ENCODE measurements at places on chromosomes 5 and 9. TPM values are rescaled to one million over a fixed set of nuclear protein-coding genes. Genes with fewer than 3 reads are reported as not detected.

DNA sequence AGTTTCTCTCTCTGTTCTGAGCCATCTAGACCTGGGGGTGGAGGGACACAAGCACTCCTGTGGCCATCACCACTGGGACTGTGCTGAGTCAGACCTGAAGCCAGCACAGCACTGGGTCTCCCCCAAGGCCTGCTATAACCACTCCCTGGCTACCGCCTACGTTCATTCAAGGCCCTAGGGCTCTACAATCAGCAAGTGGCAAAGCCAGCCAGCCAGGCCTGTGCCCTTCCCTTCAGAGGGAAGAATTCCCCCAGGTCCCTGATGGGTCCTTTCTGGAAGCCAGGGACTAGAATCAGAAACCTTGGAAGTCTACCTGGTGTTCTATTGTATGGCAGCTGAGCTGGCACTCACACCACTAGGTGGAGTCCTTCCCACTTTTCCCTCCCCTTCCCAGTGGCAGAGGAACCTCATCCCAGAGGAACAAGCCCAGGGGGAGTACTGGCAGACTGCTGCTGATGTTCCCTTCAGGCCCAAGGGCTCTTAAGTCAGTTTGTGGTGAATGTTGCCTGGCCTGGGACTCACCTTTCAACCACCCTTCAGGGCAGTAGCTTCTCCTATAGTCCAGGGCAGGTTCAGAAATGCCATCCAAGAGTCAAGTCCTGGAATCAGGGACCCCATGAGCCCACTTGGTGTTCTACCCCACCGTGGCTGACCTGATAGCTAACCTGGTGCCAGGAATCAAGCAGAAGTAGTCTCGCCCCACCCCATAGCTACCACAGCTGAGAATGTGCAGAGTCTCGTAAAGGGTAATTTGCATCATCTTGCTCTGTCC, 20.0 kb downstream of the JMY start:
- no peak for DNase-seq

DNA sequence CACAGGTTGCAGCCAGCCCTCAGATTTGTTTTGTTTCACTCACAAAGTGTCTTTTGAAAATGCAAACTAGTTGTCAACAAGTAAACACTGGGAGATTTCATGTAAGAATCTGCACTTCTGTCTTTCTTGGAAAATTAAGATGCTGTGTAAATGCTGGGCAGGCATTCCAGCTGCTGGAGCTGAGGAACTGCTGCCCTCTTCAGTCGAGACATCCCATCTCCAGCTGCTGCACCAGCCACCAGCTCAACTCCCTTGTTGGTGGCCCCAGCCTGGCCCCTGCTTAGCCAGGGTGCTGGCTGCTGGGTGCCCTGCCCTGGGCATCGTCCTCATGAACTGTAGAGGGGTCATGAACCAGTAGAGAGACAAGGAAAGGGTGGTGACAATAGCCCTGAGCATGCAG, 33.1 kb upstream of the AFAP1L1 start:
- DNase-seq, result no peak

The RFX3 gene
- 22.4 TPM for total RNA-seq

DNA sequence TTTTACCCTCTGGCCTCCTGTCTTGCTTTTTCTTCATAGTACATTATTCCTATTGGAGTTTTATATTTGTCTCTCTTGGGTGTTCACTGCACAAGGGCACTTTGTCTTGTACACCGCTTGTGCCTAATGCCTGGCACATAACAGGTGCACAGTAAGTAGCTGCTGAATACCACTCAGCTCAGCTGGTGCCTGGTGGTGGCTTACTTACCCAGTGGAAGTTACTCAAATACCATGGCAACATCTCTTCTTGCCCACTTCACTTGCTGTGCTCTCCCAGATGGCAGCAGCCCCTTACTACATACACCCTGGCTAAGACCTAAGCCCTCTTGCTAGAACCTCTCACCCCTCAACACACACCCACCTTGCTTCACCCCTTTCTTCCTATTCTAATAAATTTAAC, 11.3 kb upstream of the SKP1 start:
- no peak for DNase-seq

- DNase-seq, result no peak
Measured at GRCh38 chr5:175321927-175322532, 122.0 kb downstream of the DRD1 start.

GRCh38 chr9:2248768-2249265, 233.7 kb downstream of the SMARCA2 start:
- DNase-seq, result no peak

The PRKAA1 gene
- 103 TPM for total RNA-seq

DNA sequence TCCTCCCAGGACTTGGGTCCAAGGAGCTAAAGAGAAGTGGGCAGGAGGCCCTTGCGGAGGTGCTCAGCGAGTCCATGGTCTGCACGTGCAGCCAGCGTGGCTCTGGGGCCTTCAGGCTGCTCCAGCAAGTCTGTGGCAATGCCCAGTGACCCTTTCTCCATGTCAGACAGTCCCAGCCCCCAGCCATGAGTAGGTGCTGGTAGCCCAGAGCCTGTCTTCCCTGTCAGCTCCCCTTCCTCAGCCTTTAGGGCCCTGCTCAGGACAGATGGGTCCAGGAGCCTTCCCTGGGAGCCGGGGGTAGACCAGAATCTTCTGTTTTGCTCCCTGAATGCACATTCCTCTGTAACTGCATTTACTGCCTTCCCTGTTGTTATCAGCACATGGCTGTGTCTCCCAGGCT, 147.2 kb upstream of the IRX2 start:
- no peak for DNase-seq

DNA sequence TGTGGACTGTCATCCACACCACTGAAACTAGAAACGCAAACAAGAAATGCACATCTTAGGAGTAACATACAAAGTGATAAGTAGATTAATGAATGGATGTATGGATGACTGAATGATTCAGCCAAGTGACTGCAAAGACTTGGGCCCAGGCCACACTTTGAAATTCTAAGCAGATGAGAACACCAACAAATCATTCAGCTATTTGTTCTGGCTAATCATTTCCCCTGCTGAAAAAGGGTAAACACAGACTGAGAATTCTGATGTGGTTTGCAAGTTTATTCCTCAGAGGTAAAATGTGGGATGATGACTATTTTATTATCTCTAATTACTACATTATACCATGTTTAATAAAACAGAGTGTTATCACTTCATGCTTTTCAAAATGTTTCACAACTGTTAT, 163.2 kb upstream of the ADAMTS16 start:
- no peak for DNase-seq

DNA sequence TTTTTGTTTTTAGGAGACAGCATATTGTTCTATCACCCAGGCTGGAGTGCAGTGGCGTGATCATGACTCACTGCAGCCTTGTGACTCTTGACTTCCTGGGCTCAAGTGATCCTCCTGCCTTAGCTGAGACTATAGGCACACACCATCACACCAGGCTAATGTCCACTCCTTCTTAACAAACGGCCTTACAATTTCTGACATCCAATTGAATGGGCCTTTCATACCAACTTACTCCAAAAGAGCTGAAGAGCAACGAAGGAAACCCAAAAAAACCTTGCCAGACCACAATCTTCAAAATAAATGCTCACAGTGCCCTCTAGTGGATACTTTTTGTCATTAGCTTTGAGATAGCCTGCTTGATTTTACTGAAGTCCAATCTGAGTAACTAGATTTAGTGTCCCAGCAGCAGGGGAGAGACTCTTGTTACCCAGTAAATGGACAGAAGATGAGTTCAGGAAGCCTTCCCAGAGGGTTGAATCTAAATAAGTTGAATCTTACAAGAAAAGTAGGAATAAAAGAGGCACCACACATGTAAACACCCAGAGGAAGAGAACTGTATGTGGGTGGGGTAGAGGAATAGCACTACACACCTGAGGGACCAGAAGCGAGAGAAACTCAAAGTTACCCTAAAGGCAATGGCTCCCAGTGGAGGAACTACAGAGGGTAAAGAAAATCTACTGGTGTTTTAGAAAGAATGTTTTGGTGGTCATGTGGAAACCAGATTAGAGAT, 9.3 kb downstream of the ZNF622 start:
- peak; percentile 60 for DNase-seq

- DNase-seq, result no peak
Measured at GRCh38 chr5:169064093-169064492, 236.8 kb downstream of the SLIT3 start.

The OR13C8 gene
- not detected for total RNA-seq

The IFNK gene
- not detected for total RNA-seq

DNA sequence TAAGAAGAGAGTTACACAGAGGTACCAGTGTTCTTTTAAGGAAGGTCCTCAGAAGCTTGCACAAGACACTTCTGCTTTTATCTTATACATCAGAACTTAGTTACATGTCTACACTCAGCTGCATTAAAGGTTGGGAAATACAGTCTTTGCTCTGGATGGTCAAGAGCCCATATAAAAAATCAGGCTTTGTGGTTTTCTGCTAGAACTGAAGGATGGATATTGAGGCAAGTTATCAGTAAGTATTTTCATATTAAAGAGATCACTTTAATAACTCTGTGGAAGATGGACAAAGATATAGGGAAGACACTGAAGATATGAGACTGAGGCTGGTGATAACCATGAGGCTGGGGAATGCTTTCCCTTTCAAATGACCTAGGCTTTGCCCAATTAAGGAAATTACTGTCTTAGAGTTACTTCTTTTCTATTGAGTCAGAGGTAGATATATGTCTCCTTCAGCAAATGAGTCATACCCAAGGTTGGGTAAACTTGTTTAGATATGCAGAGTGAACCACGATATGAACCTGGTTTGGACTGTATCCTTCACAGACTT, 87.0 kb upstream of the TNC start:
- no peak for DNase-seq

The PKN3 gene
- total RNA-seq, result 11.1 TPM

The TICAM2 gene
- total RNA-seq, result 8.3 TPM

DNA sequence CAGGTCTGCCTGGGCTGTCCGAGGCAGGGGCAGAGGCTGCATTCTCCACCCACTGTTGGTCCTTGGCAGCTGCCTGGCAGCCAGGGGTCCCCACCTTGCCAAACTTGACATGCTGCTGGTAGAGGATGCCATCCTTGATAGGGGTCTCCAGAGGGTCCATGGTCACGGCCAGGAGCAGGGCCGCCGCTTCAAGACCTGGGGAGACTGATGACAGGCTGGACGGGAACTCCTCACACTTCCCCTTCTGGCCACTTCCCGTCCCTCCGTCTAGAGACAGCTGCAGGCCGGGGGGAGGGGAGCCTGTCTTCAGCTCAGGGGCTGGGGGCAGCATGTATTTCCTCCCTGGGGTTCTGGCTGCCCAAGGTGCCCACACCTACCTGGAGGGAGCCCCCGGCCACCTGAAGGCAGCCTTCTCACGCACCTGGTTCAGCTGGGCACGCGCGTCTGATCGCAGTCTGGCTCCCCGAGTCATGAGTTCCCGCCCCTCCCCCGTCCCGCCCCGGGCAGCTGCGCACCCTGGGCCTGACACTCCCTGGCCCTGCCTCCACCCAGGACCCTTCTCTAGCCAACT, at the start of gene DOK3:
Gene DOK3 (minus strand): TSS at position 446 of the 571 bp plus-strand sequence. CDS start 286 bp downstream, at position 160.
- peak; percentile 82 for DNase-seq

The IFNA16 gene
- total RNA-seq, result not detected
